Stimulated activated CD4-positive, alpha-beta T cell treated with anti-CD3 and anti-CD28 coated beads, TNF-alpha, amount 100 ng/mL, for 1 hour (primary cell): ENCODE measurements at places on chromosomes 3 and 15.

GRCh38 chr15:83288381-83288801 lies 3.9 kb upstream of the BNC1 start:
- no peak for DNase-seq

GRCh38 chr3:11924518-11924917 lies 77.8 kb upstream of the TAMM41 start:
- no peak for DNase-seq

DNA sequence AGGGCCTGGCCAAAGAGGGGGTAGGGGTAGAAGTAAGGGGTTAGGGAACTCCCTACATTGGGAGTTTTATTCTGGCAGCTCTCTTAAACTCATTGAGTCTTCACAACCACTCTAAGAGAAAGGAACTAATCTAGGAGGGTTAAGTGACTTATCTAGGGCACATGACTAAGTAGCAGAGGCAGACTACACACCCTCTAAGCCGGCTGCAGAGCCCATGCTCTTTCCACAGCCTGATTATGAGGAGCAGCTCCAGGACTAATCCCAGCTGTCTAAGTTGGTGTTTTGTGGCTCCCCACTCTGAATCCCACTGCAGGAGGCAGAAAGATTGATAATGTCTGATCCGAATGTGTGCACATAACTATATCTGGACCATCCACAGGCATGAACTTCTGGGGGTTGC lies 374.6 kb downstream of the EPHB1 start:
- DNase-seq = no peak

DNA sequence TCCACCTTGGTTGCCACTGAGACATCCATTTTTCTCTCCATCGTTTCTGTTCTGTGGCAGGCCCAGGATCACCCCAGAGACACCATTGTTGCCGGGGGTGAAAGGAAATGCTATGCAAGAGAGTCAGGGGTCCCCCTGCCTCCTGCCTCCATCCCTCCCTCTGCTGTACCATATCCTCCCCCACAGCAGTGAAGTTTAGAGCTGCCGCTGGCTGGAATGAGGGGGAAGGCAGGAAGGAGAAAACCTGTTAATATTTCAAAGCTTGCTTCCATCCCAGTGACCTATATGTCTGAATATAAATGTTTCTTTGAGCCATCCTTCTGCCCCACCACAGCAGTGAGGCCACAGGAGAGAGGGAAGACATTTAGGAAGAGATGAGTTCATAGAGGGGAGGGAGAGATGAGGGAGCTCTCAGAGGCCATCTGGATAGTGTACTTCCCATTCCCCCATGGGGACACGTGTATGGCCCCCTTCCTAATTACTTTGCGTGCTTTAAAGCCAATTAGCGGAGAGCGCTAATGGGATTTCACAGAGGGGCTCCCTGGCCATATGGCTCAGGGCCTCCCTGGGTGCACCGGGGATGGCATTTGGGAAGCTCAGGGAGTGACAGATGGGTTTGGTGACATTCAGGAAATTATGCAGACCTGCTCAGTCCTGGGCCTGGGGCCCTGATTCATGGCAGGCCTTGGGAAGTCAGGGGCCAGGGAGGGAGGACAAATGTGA lies 40.4 kb upstream of the CHRNB4 start:
- DNase-seq = no peak

DNA sequence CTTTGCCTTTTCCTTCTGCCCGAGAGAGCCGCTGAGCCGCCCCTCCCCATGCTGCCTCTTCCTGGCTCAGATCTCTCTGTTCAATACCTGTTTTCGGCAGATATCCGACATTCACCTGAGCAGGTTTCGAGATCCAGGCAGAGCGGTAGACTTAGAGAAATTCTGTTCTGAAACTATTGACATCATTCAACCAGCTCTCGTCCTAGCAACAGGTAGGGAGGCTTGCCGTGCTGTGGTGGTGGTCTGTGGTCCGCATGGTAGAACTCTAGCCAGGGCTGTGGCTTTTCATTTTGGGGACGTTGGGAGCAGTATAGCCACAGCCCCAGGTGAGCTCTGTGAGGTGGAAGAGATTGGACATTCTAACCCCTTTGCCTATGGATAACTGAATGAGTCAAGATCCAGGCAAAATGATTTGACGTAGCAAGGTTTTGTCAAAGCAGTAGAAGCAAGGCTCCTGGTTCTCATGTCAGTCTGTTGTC lies 810 bp downstream of the TMEM62 start:
- no peak for DNase-seq
